Activated CD4-positive, CD25-positive, alpha-beta regulatory T cell (primary cell): ENCODE measurements at places on chromosomes 7 and 10.

DNA sequence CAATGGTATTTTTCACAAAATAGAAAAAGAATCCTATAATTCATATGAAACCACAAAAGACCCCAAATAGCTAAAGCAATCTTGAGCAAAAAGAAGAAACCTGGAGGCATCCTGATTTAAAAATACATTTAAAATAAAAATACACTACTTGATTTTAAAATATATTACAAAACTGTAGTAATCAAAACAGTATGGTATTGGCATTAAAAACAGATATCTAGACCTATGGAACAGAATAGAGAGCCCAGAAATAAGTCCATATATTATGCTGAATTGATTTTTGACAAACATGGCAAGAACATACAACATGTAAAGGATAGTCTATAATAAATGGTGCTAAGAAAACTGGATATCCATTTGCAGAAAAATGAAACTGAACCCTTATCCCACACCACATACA, 34.8 kb downstream of the CUBN start:
- no peak for DNase-seq

- DNase-seq = no peak
Measured at GRCh38 chr10:100999742-101000126, at the start of gene LZTS2. TSS of gene LZTS2 (plus strand) at chr10:100999808. CDS start at chr10:101002539, 2,731 bp downstream.

DNA sequence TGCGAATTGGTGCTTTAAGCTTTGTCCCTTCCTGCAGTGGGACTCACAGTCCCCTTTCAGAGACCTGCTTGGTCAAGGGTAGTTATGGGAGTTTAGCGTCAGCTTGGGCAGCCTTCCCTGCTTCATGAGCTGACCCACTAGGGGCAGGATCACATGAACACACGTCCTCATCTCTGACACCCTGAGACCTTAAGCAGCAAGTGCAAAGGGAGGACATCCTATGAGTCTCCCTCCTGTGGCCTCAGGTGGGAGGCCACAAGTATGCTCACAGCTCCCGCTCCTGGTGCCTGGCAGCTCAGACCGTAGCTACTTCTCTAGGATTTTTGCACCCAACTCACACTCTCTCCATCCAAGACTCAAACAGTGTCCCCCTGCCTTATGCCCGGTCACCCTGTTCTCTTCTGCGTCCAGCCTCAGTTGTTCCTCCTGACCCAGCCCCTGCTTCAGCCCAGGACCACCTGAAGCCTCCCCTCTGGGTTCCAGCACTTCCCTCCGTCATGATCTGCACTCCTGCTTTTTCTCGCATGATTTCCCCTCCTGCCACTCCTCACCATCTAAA, 136.6 kb upstream of the FAM20C start:
- DNase-seq = no peak

- no peak for DNase-seq
Measured at GRCh38 chr10:122568551-122568950, 8.0 kb downstream of the DMBT1 start.

- DNase-seq = no peak
Measured at GRCh38 chr7:117270371-117270770, 52.5 kb downstream of the WNT2 start.

GRCh38 chr7:74561898-74562613, 95.5 kb upstream of the GTF2I start:
- DNase-seq = no peak

GRCh38 chr10:44417761-44418160, 32.9 kb upstream of the CXCL12 start:
- DNase-seq = no peak
